ENCODE measurements at places on chromosomes 16 and 17. TPM values are rescaled to one million over a fixed set of nuclear protein-coding genes. Genes with fewer than 3 reads are reported as not detected.

- no peak for DNase-seq
- H3K4me1 ChIP-seq: peaks cover 43% of the 10 kb centered on the region
- peaks cover 8% of the 10 kb centered on the region for H3K27me3 ChIP-seq
- no peaks in the 10 kb centered on the region for H3K36me3 ChIP-seq
Measured at GRCh38 chr17:73336408-73337329, 24.9 kb upstream of the CDC42EP4 start.

DNA sequence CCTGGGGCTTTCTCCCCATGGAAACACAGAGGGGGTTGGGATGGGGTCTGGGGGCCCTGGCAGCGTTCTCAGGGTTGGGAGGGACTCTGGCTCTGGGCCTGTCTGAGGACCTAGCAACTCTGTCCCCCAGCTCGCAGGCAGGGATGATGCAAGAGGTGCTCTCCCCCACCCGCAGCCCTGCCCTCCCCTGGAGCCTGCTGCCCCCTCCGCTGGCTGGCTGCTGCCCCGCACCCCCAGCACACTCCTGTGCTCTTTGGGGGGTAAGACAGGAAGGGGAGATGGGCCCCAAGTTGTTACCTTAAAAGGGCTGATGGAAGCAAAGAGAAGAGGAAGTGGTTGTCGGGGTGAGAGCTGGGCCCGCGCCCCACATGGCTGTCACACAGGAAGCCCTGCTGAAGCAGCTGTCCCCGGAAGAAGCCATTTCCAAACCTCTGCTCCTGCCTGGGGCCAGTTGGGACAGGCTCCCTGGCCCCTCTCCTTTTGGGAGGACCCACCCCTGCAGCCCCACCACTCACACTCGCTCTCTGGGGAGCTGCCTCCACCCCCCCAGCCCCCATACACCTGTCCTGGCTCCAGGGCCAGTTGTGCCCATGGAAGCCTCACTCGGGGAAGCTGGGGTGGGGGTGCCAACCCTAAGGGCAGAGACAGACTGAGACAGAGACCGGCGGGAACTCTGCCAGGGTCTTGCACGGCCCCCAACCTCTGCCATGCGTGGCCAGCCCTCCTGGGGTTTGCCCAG is 2.5 kb downstream of the CORO1A start:
- H3K4me1 ChIP-seq: no peaks in the 10 kb centered on the region
- DNase-seq: peak; percentile 14
- peaks cover 2% of the 10 kb centered on the region for H3K27me3 ChIP-seq
- H3K36me3 ChIP-seq: no peaks in the 10 kb centered on the region
- H3K27ac ChIP-seq: no peak overlapping the region

DNA sequence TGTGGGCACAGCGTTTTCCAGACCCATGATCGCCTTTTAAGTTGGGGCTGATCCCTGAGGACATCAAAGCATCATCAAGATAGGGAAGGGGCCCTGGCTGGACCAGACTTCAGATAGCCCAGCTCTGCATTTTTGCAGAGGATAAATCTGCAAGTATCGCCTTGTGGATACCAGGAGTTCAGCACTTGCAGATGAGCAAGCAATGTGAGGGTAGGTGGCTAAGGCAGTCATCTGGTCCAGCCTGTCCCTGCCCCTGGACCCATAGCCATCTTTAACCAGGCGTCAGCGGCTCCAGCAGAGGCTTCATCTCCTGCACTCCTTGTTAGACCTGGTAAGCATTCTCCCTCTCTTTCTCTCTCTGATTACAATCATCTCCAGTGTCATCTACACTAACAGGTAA is 9.0 kb upstream of the MRPS23 start:
- H3K27ac ChIP-seq: no peak overlapping the region
- no peak overlapping the region for H3K4me3 ChIP-seq
- no peak for DNase-seq
- no peaks in the 10 kb centered on the region for H3K36me3 ChIP-seq
- H3K4me1 ChIP-seq: peaks cover 16% of the 10 kb centered on the region

DNA sequence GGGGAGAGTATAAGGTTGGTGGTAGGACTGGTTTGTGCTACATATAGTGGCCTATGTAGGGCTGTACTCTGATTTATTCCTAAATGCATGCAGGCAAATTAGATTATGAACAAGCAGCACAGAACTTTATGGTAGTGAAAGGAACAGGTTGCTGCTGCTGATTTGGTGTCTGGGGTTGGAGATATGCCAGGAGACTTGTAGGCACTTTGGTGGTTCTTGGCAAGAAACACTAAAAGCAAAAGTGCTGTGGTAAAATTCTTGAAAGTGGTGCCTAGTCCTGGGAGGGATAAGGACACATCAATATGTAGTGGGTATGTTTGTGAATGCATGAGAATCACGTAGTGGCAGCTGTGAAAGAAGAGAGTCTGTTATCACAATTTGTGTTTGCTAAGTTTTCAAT is 2126.0 kb downstream of the TP53TG3F start:
- no peak for DNase-seq
- no peaks in the 10 kb centered on the region for H3K4me1 ChIP-seq
- no peaks in the 10 kb centered on the region for H3K36me3 ChIP-seq
- H3K27ac ChIP-seq: no peak overlapping the region
- peaks cover 1% of the 10 kb centered on the region for H3K27me3 ChIP-seq

DNA sequence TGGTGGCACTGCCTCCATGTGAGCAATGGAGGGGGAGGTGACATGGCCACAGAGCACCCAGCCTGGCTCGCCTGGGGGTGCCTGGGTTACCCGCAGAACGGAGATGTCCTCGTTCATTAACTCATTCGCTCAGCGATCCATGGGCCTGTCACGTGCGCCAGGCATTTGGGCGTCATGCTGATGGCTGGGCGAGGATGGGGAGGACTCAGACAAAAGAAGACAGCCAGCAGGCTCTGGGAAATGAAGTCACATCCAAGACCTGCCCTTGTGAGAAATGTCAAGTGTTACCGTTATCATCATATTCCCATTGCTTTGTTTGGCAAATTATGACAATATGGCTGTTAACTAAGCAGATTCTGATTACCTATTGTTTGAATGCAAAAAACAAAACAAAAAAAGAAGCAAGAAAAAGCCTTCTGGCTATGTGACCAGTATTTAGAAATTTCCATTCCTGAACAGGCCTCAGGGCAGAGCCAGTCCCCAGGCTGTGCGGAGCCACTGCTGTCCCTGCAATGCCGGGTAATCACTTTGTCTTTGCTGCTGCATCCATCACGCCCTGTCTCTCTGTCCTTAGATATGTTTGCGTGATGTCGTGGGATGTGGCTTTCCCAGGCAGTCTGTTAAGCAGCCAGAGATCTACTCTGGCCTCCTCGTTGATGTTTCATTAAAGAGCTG is 57.9 kb downstream of the CMIP start:
- peak overlapping the region; percentile 50 for H3K27ac ChIP-seq
- peak overlapping the region; percentile 14 for H3K4me3 ChIP-seq
- H3K27me3 ChIP-seq: peaks cover 7% of the 10 kb centered on the region
- no peak for DNase-seq

DNA sequence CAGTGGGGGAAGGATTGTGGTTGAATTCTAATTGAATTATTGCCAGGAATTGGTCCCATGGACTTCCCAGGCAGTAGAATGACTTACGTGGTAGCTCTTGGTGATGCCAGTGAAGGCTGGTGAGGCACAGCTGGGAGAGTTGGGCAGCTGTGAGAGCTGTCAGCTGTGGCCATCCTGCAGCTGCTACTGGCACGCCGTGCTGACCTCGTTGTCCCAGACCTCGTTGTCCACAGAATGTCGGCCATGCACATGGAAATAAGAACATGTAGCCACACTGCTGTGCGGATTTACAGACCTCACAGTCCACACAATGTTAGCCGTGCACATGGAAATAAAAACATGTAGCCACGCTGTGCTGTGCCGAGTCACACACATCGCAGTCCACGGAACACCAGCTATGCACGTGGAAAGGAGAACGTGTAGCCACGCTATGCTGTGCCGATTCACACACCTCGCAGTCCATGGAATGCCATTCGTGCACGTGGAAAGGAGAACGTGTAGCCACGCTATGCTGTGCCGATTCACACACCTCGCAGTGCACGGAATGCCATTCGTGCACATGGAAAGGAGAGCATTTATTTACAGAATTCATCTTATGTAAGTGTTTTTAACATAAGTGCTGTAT is 59.2 kb downstream of the BANP start:
- peaks cover 20% of the 10 kb centered on the region for H3K4me1 ChIP-seq
- H3K36me3 ChIP-seq: peaks cover 6% of the 10 kb centered on the region
- no peaks in the 10 kb centered on the region for H3K27me3 ChIP-seq
- no peak overlapping the region for H3K27ac ChIP-seq
- H3K4me3 ChIP-seq: no peak overlapping the region

GRCh38 chr16:66199189-66199588 is 167.3 kb upstream of the CDH5 start:
- no peak for DNase-seq
- H3K27me3 ChIP-seq: peaks cover 2% of the 10 kb centered on the region
- no peaks in the 10 kb centered on the region for H3K36me3 ChIP-seq
- no peaks in the 10 kb centered on the region for H3K4me1 ChIP-seq
- H3K4me3 ChIP-seq: no peak overlapping the region

Gene RNF157
- 17.8 TPM for total RNA-seq

GRCh38 chr17:77807051-77807745 is 151.3 kb upstream of the TNRC6C start:
- H3K27ac ChIP-seq: no peak overlapping the region
- H3K4me1 ChIP-seq: peaks cover 29% of the 10 kb centered on the region
- no peak overlapping the region for H3K4me3 ChIP-seq
- peaks cover 15% of the 10 kb centered on the region for H3K27me3 ChIP-seq

Gene CALB2
- 0.39 TPM for total RNA-seq

DNA sequence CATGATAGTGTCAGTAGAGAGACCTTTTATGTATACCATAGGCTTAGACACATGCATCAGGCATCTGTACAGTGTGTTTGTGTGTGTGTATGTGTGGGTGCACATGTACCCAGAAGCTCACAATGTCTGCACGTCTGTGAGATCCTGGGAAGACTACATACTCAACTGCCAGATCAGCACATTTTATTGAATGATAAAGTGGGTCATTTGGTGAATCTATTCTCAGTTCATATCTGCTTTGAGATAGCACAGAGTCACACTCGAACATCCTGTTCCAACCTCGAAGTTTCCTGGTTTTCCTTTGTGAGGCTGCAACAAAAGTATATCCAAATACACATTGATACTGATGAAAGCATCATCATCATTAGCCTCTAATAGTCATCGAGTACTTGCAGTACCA is 63.6 kb downstream of the MAF start:
- peaks cover 9% of the 10 kb centered on the region for H3K4me1 ChIP-seq
- no peak overlapping the region for H3K4me3 ChIP-seq
- H3K36me3 ChIP-seq: no peaks in the 10 kb centered on the region

- H3K27ac ChIP-seq: no peak overlapping the region
- H3K4me3 ChIP-seq: no peak overlapping the region
- no peaks in the 10 kb centered on the region for H3K36me3 ChIP-seq
- no peaks in the 10 kb centered on the region for H3K4me1 ChIP-seq
- no peak for DNase-seq
Measured at GRCh38 chr17:52420555-52421078, 262.1 kb upstream of the CA10 start.

DNA sequence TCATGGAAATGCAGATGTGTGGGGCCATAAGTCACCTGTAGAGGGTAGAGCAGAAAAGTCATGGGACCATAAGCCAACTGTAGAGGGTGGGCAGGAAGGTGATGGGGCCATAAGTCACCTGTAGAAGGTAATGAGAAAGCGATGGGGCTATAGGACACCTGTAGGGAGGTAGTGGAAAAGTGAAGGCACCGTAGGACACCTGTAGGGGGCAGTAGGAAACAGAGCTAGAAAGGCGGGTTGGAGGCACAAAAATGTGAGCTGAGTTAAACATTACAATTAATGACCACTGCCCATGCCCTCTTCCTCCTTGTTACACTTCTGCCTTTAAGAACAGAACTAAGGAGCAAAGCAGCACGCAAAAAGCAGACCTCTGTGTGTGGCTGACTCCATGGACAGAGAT is 150.1 kb downstream of the SHISA6 start:
- no peak overlapping the region for H3K4me3 ChIP-seq
- peaks cover 2% of the 10 kb centered on the region for H3K27me3 ChIP-seq
- peaks cover 16% of the 10 kb centered on the region for H3K36me3 ChIP-seq

Gene GLIS2
- 16.5 TPM for total RNA-seq

DNA sequence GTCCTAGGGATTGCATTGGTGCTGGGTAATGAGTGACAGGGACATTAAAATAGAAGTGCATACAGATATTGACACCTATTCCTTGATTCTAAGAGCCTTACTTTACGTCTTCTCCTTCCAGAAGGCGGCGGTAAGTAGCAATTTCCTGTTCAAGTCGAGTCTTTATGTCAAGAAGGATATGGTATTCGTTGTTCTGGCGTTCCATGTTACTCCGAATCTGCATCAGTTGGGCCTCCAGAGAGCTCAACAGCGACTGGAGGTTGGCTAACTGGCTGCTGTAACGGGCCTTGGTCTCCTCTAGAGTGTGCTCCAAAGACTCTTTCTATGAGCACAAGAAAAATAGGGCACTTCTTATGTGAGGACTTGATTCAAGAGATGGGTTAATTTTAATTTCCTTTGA is 7.0 kb downstream of the KRT20 start:
- no peak for DNase-seq
- no peaks in the 10 kb centered on the region for H3K27me3 ChIP-seq
- peaks cover 2% of the 10 kb centered on the region for H3K4me1 ChIP-seq

Gene TRPV3
- total RNA-seq: 0.74 TPM

DNA sequence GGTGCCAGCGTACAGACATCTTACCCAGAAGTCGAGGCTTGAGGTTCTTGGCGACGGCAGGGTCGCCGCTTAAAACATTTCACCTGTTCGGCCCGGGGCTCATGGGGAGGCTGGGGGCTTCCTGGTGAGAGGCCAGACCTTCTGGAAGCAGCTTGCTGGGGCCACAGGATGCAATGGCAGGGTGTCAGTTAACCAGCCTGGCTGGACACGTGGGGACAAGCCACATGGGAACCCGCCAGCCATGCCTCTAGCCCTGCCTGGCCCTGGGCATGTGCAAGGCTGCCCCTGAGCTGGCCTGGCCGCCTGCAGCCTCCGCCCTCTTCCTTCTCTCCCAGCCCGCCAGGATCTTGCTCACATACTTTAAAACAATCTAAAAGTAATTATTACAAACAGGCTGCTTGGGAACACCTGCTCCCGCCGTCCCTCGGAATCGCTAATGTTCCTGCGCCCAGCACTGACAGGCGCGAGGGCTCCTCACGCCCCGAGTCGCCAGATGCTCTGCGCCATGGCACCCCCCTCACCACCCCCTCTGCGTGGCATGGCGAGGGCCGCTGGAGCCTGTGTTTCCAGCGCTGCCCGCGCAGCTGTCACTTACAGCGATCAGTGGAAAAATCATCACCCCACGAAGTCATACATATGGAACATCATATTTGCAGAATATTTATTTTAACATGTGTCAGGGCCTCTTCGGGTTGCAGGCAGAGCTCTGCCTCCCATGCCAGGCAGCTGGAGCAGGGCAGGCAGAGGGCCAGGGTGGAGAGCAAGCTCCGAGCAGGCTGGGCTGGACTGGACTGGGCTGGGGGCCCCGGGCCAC is 188.7 kb upstream of the GSE1 start:
- peak; percentile 36 for DNase-seq
- H3K27me3 ChIP-seq: peaks cover 2% of the 10 kb centered on the region
- no peaks in the 10 kb centered on the region for H3K36me3 ChIP-seq

All from glutamatergic neuron (in vitro differentiated cells).